AG09309 (cell line): ENCODE measurements at places on chromosomes 6 and 20.

DNA sequence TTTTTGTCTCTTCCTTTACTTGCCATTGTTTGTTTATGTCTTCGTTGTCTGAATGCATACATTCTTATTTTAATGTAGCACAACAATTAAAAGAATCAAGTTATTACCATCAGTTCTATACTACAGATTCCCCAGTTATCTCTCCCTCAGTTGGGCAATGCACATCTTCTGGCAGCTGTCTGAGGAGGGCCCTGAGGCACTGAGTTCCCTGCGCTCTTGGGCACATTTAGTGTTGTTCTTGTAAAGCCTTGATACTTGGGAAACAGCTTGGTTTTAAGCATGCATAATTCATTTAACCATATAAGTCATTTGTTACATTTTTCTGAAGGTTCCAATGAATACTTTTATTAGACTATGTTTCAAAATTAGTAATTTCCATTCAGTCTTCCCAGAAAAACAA is 117.9 kb downstream of the C6orf118 start:
- DNase-seq: no peak

DNA sequence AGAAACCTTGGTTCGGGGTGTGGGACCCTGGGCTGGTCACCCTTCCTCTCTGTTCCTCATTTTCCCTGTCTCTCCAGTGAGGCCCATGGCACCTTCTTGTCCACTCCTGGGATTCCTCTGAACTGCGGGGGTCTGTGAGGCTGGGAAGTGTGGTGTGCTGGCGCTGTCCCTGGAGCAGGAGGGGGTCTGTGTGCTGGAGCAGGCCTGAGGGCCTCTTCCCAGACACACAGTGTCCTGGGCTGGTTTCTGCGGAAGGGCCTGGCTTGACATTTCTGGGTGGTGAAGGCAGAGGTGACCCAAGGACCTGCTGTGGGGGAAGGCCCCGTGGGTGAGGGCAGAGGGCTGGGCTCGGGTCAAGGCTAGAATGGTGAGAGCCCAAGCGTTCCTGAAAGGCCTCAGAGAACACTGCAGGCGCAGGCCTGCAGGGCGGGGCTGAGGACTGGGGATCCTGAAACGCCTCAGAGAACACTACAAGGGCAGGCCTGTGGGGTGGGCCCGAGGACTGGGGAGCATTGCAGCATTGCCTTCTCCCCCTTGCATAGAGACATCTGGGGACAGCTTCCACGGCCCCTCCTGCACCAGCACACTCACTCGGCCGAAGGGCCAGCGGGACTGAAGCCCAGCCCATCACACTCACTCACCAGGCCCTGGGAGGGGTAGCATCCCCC is 10.6 kb upstream of the BAK1 start:
- DNase-seq: no peak

- no peak for DNase-seq
Measured at GRCh38 chr6:140915551-140915950, 1217.2 kb upstream of the GJE1 start.

DNA sequence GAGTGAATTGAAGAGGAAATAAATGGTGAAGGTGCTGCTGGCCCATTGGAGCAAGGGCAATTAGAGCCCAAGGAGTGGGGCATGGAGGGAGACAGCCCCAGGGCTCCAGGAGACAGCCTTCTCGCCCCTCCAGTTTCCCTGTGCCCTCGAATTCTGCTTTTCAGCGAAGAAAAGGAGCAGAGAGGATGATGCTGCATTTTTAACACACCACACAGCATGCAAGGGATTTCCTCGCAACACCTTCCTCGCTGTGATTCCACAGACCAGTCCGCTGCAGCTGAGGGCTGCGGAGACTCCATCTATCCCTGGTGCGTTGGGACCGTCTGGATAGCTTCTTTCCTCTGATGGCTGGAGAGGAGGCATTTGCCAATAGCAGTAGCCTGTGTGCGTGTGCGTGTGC is 41.7 kb downstream of the PTCHD4 start:
- no peak for DNase-seq

GRCh38 chr20:44081476-44081875 is 105.5 kb downstream of the JPH2 start:
- DNase-seq: no peak

GRCh38 chr6:143107911-143108761 is 47.4 kb downstream of the AIG1 start:
- no peak for DNase-seq
